Peyer's patch (tissue), 4 donors: ENCODE measurements at places on chromosomes 1 and 21. TPM values are rescaled to one million over a fixed set of nuclear protein-coding genes. Genes with fewer than 3 reads are reported as not detected.

Gene NBPF9
- total RNA-seq, result 75.9 TPM

Gene FMO3
- 3.2 TPM for total RNA-seq

Gene TNFRSF9
- 1.7 TPM for total RNA-seq

Gene GUCA2B
- total RNA-seq, result 117 TPM

Gene HPCA
- total RNA-seq, result not detected

Gene CBR3
- total RNA-seq, result 2.7 TPM
